Activated CD4-positive, alpha-beta T cell treated with anti-CD3 and anti-CD28 coated beads, Interleukin-2, amount 50 U/mL, for 16 hours (primary cell): ENCODE measurements at places on chromosomes 2 and 18.

GRCh38 chr2:20444101-20444992, 2.5 kb upstream of the RHOB start:
- DNase-seq: no peak

GRCh38 chr18:77173275-77174030, 40.9 kb upstream of the MBP start:
- no peak for DNase-seq

GRCh38 chr2:42856106-42856860, 63.9 kb upstream of the HAAO start:
- no peak for DNase-seq

GRCh38 chr2:25899404-25899970, 21.2 kb upstream of the ASXL2 start:
- DNase-seq: no peak

DNA sequence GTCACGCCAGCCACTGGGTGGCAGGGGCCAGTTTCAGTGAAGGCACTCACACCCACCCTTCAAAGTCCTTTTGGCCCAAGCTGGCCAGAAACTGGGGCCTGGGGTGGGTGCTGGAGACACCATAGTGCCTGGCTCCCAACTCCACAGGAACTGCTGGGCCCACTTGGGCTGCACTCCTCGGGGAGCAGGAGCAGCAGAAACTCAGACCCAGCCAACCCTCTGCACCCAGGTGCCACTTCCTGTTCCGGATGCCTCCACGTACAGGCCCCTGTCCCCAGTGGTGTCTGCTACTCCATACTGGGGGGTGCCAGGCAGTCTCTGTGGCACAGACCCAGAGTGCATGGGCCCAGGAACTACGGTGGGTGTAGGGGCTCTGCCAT, 42.5 kb upstream of the ZNF519 start:
- DNase-seq: no peak
